Smooth muscle cell of the brain vasculature (primary cell): ENCODE measurements at places on chromosomes 3 and 15.

- no peak for DNase-seq
Measured at GRCh38 chr3:64798316-64798715, 110.5 kb upstream of the ADAMTS9 start.

GRCh38 chr15:53378096-53378800 lies 381.2 kb downstream of the WDR72 start:
- no peak for DNase-seq

DNA sequence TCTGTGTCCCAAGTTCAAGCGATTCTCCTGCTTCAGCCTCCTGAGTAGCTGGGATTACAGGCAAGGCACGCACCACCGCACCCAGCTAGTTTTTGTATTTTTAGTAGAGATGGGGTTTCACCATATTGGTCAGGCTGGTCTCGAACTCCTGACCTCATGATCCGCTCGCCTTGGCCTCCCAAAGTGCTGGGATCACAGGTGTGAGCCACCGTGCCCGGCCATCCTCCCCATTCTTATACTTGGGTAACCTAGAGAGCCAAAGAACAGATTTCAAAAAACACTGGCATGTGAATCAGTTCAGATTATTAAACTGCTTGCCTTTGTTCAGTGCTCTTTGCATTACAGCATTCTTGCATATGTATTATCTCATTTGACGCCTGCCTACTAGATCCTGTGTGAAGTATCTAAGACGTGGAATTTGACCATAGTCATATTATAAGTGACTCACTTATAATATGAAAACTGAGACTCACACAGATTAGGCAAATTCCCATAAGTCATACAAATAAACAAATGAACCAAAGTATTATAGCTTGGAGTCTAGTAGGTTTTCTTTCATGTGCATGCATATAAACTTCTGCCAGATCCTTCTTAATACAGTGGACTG lies 123.5 kb downstream of the UNC13C start:
- no peak for DNase-seq

DNA sequence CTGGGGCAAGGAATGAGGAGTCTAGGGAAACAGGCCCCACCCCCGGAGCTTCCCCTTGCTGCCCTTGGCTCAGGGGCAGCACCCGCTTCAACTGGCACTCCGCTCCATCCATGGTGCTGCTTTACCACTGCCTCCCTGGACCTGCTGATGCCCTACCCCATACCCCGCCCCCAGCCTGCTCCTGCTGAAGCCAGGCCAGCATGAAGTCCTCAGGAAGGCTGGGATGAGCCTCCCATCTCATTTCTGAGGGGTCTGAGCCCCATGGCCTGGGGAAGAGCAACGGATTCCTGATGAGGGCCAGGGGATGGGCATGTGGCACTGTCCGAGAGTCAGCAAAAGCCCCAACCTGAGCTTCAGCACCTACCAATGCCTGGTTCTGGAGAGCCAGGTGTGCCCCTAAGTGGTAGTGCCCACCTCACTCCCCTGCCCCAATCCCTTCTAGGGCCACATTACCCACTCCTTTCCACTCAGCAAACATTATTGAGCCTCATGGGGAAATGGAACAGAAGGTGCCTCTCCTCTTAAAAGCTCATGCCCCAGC lies 21.0 kb downstream of the SEC61A1 start:
- DNase-seq, result no peak

GRCh38 chr3:28206479-28206878 lies 34.9 kb upstream of the CMC1 start:
- no peak for DNase-seq

- no peak for DNase-seq
Measured at GRCh38 chr15:73398861-73399260, 30.1 kb upstream of the HCN4 start.

GRCh38 chr3:71525391-71525790 lies 58.1 kb downstream of the FOXP1 start:
- no peak for DNase-seq

GRCh38 chr3:96994988-96995387 lies 180.6 kb downstream of the EPHA6 start:
- no peak for DNase-seq

GRCh38 chr15:86157606-86158293 lies 78.1 kb downstream of the AGBL1 start:
- no peak for DNase-seq

GRCh38 chr15:38112406-38112805 lies 140.2 kb upstream of the SPRED1 start:
- DNase-seq, result no peak

DNA sequence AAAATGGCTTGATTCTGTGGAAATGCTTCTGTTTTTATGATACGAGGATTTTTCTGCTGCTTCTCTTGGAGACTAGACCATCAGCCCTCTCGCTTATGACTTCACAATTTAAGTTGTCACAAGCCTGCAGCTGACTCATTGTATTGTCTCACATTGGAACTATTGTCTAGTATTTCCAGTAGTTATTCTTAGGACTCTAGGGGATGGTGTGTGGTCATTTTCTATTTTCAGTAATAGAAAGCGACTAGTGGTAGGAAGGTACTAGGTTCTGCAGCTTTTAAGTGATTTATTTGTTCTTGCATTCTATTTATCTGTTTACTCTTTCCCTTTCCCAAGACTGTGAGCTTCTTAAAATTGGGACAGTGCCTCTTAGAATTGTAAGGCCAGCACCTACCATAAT lies 66.3 kb upstream of the CRTC3 start:
- DNase-seq, result peak; percentile 50

DNA sequence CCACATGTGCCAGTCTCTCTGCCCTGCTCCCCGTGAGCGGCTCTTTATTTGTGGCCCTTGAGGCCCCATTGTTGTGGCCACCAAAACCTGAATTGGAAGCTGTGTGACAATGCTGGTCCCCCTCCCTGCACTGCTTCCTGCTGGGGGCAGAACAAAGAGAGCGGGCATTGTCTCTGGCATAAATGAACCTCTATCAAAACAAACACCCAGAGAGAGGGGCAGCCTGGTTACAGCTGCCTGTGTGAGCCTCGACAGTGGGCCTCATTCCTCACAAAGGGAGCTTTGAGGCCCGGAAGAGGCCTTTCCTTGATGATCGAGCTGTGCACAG lies 152.9 kb downstream of the IGF1R start:
- DNase-seq, result no peak

GRCh38 chr3:157111518-157111917 lies 48.4 kb downstream of the CCNL1 start:
- no peak for DNase-seq

DNA sequence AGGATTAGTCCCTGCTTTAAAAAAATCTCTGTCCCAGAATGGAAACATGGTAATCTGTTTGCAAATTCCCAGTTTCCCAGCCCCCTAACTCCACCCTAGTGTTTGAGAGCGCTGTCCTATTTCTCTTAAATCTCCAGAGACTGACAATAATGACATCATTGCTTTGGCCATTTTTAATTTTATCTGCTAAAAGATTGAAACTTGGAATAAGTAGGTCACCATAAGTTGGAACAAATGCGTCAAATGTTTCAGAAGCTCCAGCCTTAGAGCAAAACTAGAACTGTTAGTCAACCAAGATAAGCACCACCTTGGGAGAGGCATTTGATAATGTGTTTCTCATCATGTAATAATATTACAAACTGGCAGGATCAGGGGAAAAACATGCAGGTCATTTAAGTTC lies 25.7 kb upstream of the MB21D2 start:
- DNase-seq, result no peak

DNA sequence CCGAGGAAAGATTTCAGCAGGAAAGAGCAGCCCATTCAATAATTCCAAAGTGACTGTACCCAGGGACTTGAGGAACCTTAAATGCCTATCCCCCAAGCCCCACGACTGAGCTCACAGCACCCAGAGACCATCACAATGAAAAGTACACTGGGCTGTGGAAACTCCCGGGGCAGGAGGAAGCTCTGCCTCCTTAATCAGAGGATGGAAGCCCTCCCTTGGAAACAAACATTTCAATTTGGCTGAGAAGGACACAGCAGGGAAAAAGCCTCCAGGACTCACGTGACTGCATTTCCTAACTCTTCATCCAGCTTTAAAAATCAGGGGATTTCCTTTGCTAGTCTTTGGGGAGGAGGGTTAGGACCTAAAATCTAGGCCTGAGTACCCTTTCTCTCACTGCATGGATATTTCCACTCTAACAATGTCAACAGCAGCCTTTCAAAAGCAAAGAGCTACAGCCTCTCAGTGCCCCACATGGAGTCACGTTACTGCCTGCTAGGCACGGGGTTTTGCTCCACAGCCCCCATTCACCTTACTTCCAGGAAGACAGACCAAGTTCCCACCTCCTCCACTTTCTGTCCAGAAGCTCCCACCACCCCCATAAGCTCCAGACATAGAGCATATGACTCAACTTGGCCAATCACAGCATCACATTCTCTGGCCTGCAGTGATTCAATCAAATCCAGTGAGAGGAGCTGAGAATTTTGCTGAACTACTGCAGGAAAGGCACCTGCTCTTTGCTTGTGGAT lies 68.9 kb upstream of the WNT5A start:
- DNase-seq, result no peak

- no peak for DNase-seq
Measured at GRCh38 chr3:152105446-152105845, 163.3 kb upstream of the MBNL1 start.

GRCh38 chr3:129077222-129077621 lies 16.6 kb downstream of the GP9 start:
- no peak for DNase-seq

- no peak for DNase-seq
Measured at GRCh38 chr15:47991357-47991756, 129.4 kb upstream of the SLC24A5 start.

DNA sequence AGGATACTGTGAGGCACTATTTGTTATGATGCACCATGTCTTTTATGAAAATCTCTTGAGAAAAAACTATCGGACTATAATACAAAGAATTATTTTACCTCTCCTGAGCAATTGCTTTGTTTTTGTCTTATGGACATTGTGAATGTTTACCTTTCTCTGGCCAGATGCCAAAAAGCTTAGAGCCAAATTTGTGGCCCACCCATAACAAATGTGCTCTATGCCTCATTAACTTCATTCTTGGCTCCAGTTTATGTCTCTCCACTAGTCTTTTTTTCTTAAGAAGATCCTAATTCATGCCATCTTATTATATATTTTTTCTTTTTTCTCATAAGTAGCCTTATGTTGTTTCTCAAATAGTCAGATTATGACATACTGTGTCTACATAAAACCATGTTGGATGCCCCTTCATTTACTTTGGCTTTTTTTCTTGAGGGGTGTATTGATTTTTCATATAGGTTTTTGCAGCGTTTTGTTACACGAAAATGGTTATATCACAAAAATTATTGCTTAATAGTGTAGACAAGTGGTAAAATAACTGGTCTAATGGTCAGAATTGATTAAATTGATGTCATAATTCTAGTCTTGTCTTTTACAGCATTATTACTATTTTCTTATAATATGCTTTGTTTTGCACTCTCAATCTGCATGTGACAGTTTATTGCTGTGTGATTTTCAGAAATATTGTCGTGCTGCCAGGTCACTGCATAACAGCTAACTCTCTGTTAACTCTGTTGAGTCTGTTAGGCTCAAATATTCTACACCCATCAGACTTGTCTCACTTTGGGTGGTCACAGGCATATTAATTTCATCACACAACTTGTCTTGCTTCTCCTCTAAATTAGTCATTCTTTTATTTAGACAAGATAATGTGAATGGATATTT lies 18.2 kb downstream of the SENP8 start:
- DNase-seq, result no peak

DNA sequence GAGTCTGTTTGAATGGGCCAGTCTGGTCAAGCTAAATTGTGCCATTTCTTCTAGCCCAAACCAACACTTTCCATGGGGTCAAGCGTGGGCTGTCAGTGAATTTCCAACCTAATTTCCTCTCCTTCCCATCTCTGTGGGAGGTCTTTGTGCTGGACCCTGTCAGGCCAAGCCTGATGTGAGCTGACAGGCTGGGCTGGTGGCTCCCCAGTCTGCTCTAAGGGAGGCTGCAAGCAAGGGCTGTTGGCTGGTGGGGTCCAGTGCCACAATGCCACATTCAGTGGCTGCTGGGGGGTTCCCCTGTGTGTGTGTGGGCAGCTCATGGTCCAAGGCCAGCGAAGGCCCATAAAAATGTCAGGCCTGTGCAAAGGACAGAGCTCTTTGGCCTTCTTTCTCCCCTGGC lies 216.1 kb downstream of the OPA1 start:
- DNase-seq, result no peak

GRCh38 chr3:151787626-151788025 lies 26.3 kb upstream of the AADAC start:
- DNase-seq, result no peak

DNA sequence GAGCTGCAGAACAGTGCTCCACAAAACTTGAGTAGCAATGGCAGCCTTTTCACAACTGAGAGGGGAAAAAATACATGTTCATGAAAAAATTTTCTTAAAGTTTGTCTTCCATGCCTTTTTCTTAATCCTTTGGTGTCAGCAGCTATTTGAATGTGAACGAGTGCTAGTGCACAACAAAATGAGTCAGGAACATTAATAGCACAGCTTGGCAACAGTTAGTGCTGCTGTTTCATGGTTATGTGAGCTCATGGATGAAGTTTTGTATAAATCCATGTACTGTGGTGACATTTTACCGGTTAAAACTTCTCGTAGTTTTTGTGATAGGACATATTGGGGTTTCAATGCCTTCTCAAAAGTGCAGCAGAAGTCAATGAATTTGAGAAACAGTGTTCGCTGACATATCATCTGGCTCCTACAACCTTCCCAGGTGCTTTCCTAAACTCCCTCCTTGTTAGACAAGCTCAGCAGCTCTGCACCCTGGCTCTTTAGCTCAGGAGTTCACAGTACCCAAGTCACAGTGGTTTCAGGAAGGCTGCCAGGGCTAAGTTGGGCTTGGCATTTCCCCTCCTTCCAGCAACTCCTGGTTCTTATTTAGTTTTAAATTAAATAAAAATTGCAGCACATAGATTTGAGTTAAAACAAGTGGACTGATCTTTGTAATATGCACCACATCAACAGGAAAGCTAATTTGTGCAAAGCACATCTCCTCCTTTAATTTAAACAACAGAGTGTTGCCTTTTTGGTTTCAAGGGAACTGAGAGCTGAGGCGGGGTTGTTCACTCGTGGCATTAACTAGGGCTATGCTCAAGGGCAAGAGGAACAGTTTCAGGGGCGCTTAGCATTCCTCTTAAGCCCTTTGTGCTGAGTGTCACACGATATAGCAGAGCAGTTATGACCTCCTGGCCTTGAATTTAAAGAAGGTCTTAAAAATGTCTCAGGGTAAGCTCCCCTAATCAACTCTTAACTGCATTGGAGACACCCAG lies 362.8 kb downstream of the CHST2 start:
- DNase-seq, result no peak

- DNase-seq, result no peak
Measured at GRCh38 chr3:52809149-52809548, 14.6 kb downstream of the ITIH3 start.

DNA sequence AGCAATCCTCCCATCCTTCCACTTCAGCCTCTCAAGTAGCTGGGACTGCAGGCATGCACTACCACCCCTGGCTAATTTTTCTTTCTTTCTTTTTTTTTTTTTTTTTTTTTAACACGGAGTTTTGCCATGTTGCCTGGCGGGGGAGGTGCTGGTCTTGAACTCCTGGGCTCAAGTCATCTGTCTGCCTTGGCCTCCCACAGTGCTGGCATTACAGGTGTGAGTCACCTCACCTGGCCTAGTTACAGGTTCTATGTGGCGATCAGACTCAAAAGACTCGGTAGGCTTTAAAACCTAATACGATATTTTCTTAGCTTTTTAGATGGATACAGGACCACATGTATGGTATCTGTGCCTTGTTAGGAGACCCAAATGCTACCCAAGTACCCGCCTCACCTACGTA lies 14.0 kb upstream of the SLC25A26 start:
- no peak for DNase-seq

- DNase-seq, result no peak
Measured at GRCh38 chr15:85693277-85693676, 101.4 kb downstream of the KLHL25 start.
